ENCODE measurements at places on chromosomes 2 and 18.

DNA sequence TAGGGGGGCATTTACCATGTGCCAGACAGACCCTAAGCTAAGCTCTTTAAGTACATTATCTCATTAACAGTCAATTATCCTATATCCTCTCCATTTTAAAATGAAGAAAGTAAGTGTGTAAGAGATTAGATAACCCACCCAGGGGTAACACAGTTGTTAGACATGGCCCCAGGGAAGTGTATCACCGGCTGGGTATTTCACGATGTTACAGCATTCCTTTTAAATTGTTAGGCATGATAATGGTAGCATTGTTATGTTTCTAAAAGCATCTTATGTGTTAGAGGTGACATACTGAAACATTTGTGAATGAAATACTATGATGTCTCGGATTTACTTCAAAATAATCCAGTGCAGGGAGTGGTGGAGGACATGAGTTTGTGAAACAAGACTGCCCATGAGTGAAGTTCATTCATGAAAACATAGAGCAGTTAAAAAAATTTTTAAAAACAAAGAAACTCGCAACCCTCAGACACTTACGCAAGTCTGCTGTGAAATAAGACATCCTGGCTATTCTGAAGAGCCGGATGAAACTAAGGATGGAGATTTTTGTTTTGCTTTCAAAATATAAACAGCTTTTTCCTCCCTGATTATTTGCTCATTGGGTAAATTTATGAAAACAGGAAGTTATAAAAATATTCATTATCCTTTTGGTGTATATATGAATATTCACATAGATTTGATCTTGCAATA is 54.9 kb downstream of the IL1RL2 start:
- no peak for DNase-seq

- no peak for DNase-seq
Measured at GRCh38 chr2:70522627-70523026, 31.0 kb downstream of the TGFA start.

GRCh38 chr2:100185105-100185504 is 42.7 kb upstream of the AFF3 start:
- DNase-seq = no peak

DNA sequence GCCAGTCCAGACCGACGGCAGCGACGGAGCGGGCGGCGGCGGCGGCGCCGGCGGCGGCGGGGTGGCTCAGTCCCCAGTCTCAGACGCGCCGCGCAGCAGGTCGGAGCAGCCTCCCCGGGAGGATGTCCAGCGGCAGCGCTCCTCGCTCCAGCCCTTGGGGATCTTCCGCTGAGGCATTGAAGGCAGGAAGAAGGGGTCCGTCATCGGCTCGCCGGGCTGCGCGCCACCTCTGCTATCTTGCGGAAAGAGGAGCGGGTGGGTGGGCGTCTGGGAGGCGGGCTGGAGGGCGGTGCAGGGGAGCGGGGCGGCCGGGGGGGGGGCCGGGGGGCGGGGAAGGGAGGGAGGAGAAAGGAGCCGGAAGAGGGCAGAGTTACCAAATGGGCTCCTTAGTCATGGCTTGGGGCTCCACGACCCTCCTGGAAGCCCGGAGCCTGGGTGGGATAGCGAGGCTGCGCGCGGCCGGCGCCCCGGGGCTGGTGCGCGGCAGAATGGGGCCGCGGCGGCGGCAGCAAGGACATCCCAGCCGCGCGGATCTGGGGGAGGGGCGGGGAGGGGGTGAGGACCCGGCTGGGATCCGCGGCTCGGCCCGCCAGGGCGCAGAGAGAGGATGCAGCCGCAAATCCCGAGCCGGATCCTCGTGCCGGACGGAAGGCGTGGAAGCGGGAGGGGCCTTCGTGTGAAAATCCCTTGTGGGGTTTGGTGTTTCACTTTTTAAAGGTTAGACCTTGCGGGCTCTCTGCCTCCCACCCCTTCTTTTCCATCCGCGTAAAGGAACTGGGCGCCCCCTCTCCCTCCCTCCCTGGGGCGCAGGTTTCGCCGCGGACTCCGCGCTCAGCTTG is at the start of gene NETO1:
TSS of gene NETO1 (minus strand) at position 242 of the 839 bp plus-strand sequence. CDS start 696 bp downstream, outside the sequence.
- no peak for DNase-seq

- no peak for DNase-seq
Measured at GRCh38 chr18:10379522-10379921, 74.9 kb upstream of the APCDD1 start.

DNA sequence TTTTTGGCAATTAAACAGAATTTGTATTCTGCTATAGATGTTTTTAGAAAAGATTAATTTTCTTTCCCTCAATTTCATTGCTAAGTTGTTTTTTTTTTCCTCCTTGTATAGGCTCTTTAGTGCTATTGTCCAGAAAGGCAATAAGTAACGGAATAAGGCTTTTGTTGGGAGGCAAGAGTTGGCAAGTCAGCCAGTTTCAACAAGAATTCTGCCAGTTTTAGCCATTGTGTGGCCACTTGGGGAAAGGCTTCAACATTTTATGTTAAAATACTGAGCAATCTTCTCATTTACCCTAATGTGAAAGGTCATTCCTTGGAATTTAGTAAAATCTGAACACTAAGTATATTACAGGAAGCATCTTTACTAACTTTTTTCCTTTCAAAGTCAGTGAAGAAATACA is 9.6 kb downstream of the CALCRL start:
- DNase-seq = no peak

GRCh38 chr2:18987592-18988073 is 370.8 kb downstream of the OSR1 start:
- peak; percentile 69 for DNase-seq
